ENCODE measurements at places on chromosomes 7 and 10. TPM values are rescaled to one million over a fixed set of nuclear protein-coding genes. Genes with fewer than 3 reads are reported as not detected.
A peak's percentile ranks its signal among the peaks of the same experiment; 100 is the strongest.

GRCh38 chr10:124989526-124989925, 47.6 kb downstream of the ZRANB1 start:
- H3K4me3 ChIP-seq = no peak overlapping the region
- no peaks in the 10 kb centered on the region for H3K27me3 ChIP-seq
- peaks cover 21% of the 10 kb centered on the region for H3K36me3 ChIP-seq
- no peak overlapping the region for H3K27ac ChIP-seq
- no peaks in the 10 kb centered on the region for H3K4me1 ChIP-seq

DNA sequence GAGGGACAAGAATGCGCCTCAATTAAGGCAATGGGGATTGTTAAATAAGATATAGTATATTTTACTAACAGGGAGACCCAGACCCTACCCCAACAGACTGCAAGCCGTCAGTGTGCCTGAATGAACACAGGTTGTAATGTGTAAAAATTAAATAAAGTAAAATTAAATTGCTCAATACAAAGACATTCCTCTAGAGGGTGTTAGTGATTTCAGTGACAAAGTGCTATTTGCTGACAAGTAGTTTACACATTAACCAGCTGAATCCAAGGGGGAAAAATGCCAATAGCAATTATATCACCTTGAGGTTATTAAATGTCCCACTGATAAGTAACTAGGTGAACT, 110.5 kb downstream of the EBF3 start:
- H3K27me3 ChIP-seq = peaks cover 4% of the 10 kb centered on the region
- H3K36me3 ChIP-seq = no peaks in the 10 kb centered on the region
- no peak for DNase-seq
- no peak overlapping the region for H3K4me3 ChIP-seq
- no peak overlapping the region for H3K27ac ChIP-seq

DNA sequence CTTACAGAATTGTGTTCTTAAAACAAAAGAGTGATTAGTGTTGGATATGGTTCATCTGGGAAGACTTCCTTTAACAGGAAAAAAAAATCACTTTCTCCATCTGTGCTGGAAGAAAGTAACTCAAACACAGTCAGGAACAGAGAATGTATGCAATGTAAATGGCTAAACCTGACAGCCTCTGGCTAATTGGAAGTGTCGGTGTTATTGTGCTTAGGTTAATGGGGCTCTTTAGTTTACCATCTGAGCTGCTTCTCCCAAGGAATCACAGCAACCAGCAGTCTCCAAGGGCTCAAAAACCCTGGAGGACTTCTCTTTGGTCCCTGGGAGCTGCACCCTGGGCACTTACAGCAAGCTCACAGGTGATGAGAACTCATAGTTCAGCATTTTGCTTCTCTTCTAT, 724.5 kb downstream of the LRMDA start:
- no peak for DNase-seq
- H3K27me3 ChIP-seq = no peaks in the 10 kb centered on the region
- H3K4me1 ChIP-seq = no peaks in the 10 kb centered on the region
- H3K36me3 ChIP-seq = no peaks in the 10 kb centered on the region
- H3K27ac ChIP-seq = no peak overlapping the region

DNA sequence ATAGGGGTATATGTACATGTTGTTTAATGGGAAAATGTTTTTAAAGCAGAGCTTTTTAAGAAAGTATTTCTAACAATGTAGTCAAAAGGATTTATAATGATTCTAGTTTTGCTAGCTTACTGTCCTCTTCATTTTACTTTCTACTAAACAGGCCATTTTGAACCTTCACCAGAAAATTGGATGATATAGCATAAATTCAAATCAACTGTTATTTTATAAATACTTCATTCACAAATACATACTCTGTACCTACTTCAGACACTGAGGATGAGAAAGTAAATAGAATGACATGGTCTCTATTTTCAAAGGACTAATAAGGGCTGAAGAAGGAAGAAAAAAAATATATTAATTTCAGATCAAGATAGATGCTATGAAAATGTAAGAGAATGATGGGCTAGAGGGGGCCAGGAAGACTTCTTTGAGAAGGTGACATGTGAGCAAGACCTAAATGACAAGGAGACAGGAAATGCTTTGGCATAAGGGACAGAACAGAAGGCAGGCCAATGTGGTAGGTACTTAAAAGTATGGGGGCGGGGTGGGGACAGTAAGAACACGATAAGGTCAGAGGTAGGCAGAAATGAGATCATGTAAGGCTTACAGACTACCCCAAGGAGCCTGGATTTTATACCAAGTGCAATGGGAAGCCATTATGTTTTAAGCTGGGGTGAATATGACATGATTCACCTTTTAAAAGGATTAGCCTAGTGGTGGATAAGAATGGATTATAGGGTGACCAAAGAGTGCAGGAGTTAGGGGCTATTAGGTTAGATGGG, 5.2 kb downstream of the NAMPT start:
- H3K36me3 ChIP-seq = peaks cover 74% of the 10 kb centered on the region
- H3K27me3 ChIP-seq = no peaks in the 10 kb centered on the region
- DNase-seq = peak; percentile 73
- peak overlapping the region; percentile 94 for H3K27ac ChIP-seq
- H3K4me1 ChIP-seq = peaks cover 53% of the 10 kb centered on the region

DNA sequence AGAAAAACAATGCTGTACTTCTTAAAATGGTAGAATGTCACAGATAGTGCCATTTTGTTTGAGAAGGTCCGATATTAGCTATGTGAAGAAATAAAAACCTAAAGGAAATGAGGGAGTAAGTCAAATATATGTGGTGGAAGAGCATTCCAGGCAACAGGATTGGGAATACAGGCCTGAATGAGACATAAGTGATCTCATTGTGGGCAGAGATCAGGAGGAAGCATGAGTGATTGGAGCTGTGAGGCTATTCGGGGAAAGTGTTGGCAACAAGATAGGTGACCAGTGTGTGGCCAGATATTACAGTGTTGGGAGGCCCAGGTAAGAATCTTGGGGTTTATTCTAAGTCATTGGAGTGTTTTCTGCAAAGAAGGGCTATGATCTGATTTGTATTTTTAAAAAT, 41.3 kb upstream of the AGMO start:
- H3K27me3 ChIP-seq = no peaks in the 10 kb centered on the region
- no peak overlapping the region for H3K4me3 ChIP-seq
- H3K27ac ChIP-seq = no peak overlapping the region
- no peaks in the 10 kb centered on the region for H3K4me1 ChIP-seq
- no peaks in the 10 kb centered on the region for H3K36me3 ChIP-seq

- H3K27me3 ChIP-seq = peaks cover 1% of the 10 kb centered on the region
- H3K4me1 ChIP-seq = peaks cover 29% of the 10 kb centered on the region
- H3K4me3 ChIP-seq = no peak overlapping the region
- H3K36me3 ChIP-seq = no peaks in the 10 kb centered on the region
- no peak overlapping the region for H3K27ac ChIP-seq
- no peak for DNase-seq
Measured at GRCh38 chr10:95247200-95247880, 43.5 kb downstream of the PDLIM1 start.

- H3K27ac ChIP-seq = no peak within 1 kb of the TSS
- H3K4me1 ChIP-seq = no peaks in the 10 kb centered on the region
- H3K27me3 ChIP-seq = peaks cover 45% of the 10 kb centered on the region
- H3K36me3 ChIP-seq = no peaks in the 10 kb centered on the region
- DNase-seq = no peak
Measured at GRCh38 chr10:15719899-15720634, at the start of gene ITGA8. ITGA8 (minus strand) TSS chr10:15719922; CDS start chr10:15719771, 151 bp downstream.

- no peak overlapping the region for H3K27ac ChIP-seq
- H3K36me3 ChIP-seq = no peaks in the 10 kb centered on the region
- DNase-seq = no peak
Measured at GRCh38 chr10:69948261-69948660, 104.4 kb upstream of the MACROH2A2 start.

GRCh38 chr7:116843378-116843777, 19.0 kb upstream of the CAPZA2 start:
- no peak for DNase-seq
- no peaks in the 10 kb centered on the region for H3K36me3 ChIP-seq
- H3K27me3 ChIP-seq = peaks cover 36% of the 10 kb centered on the region

- DNase-seq = peak; percentile 79
- H3K27ac ChIP-seq = peak overlapping the region; percentile 99
- peak overlapping the region; percentile 99 for H3K4me3 ChIP-seq
- no peaks in the 10 kb centered on the region for H3K27me3 ChIP-seq
- H3K36me3 ChIP-seq = peaks cover 60% of the 10 kb centered on the region
Measured at GRCh38 chr7:100545360-100546128, 6.5 kb downstream of the AGFG2 start.

GRCh38 chr10:4046030-4046429, 261.0 kb upstream of the KLF6 start:
- no peak overlapping the region for H3K4me3 ChIP-seq
- H3K4me1 ChIP-seq = no peaks in the 10 kb centered on the region
- peak; percentile 31 for DNase-seq
- no peak overlapping the region for H3K27ac ChIP-seq
- H3K36me3 ChIP-seq = peaks cover 8% of the 10 kb centered on the region

DNA sequence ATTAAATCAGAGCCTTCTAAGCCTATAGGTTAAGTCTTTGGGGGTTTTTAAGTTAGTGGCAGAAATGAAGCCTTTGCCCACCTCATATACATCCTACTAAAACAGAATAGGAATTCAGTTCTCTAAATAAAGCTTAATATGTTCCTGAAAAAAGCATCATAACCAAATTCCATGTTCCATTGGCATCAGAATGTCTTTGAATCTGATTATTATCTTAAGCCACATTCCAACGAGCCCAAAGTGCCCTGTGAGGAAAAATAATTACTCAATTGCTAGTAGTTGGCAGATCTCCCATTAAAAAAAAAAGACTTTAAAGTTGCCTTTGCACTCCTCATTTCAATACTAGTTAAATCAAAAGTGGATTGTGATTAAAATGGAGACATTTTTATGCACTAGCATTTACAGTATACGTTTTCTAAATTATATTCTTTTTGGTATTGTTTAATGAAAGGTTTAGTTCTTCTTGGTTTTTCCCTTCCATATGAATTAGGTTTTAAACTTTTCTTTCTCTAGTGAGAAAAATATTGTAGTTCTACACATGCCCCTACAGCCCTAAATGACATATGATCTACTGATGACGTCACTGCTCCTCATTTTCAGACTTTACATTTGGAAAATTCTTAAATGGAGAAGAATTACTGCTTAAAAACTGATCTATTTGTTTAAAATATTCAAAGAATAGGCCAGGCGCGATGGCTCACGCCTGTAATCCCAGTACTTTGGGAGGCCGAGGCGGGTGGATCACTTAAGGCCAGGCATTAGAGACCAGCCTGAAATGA, 54.3 kb upstream of the CABCOCO1 start:
- peaks cover 13% of the 10 kb centered on the region for H3K27me3 ChIP-seq
- H3K4me3 ChIP-seq = no peak overlapping the region
- no peak overlapping the region for H3K27ac ChIP-seq
- no peak for DNase-seq
- H3K4me1 ChIP-seq = no peaks in the 10 kb centered on the region

DNA sequence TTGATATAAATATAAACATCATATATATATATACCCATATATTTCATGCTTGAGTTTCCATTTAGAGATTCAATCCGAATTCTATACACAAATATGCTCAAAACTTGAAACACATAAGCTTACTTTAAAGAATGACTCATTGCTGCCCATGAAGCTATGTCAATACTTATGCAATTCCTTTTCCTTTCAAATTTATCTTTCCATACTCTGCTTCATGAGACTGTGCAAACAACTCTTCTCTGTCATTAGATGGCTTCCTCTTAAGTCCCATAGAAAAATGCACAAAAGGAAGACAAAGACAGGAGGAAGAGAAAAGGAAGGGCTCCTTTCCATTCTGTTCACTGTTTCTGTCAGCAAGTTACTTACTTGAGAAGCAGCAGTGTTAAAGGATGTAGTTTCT, 895.7 kb upstream of the SORCS1 start:
- H3K4me3 ChIP-seq = no peak overlapping the region
- H3K4me1 ChIP-seq = no peaks in the 10 kb centered on the region
- no peaks in the 10 kb centered on the region for H3K27me3 ChIP-seq
- no peak overlapping the region for H3K27ac ChIP-seq
- no peaks in the 10 kb centered on the region for H3K36me3 ChIP-seq
- DNase-seq = no peak

GRCh38 chr7:29854257-29854938, 48.1 kb downstream of the WIPF3 start:
- H3K4me1 ChIP-seq = no peaks in the 10 kb centered on the region
- no peak overlapping the region for H3K4me3 ChIP-seq
- no peaks in the 10 kb centered on the region for H3K36me3 ChIP-seq
- no peak for DNase-seq

- DNase-seq = no peak
- no peaks in the 10 kb centered on the region for H3K27me3 ChIP-seq
- no peak overlapping the region for H3K4me3 ChIP-seq
- H3K4me1 ChIP-seq = peaks cover 14% of the 10 kb centered on the region
- H3K27ac ChIP-seq = no peak overlapping the region
Measured at GRCh38 chr7:106095634-106096033, 16.5 kb downstream of the SYPL1 start.

DNA sequence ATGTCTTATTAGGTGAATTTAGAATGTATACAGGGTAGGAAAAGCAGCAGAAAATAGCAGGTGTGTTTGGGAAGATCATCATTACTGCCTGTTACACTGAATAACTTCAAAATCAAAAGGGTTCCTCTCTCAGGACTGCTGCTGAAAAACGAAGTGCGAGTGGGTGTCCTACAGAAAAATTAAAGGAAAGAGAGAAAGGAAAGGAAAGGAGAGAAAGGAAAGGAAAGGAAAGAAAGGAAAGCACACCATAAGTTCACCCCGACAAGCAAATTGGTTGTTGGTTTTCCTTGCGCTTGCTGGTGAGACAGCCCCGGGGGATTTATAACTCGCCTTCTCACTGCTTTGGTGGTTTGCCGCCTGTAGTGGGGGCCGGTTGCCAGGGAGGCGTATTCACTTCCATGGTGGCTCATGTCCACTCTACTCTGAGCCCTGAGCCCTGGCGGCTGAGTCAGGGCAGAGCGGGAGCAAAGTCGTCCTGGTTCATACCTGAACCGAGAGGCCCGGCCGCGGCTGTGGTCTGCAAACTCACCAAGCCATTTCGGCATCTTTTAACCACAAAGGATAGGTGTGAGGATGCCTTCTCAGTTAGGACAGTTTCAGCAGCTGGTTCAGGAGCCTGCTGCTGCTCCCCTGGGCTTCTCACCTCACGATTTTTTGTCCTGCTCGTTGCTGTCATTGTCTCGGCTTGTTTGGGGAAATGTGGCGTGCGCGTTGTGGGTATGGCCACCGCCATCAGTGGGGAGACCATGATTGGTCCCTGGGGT, 26.1 kb downstream of the INPP5A start:
- peaks cover 21% of the 10 kb centered on the region for H3K4me1 ChIP-seq
- peaks cover 6% of the 10 kb centered on the region for H3K36me3 ChIP-seq
- H3K27ac ChIP-seq = no peak overlapping the region
- H3K27me3 ChIP-seq = no peaks in the 10 kb centered on the region

- no peak overlapping the region for H3K27ac ChIP-seq
- peaks cover 8% of the 10 kb centered on the region for H3K27me3 ChIP-seq
- no peaks in the 10 kb centered on the region for H3K4me1 ChIP-seq
- DNase-seq = peak; percentile 40
Measured at GRCh38 chr10:1228467-1228975, 172.3 kb downstream of the WDR37 start.

The UNCX gene
- total RNA-seq = not detected

The FBH1 gene
- total RNA-seq = 62.9 TPM

The SPDYE11 gene
- total RNA-seq = not detected

The ZCCHC24 gene
- 1.4 TPM for total RNA-seq

The EPDR1 gene
- 0.54 TPM for total RNA-seq

All from activated CD4-positive, alpha-beta T cell treated with anti-CD3 and anti-CD28 coated beads, Interleukin-2, amount 10 ng/mL, durations not matched to agents 24 days and 14 days (primary cell).